NCI-H748 treated with DMSO at 0.1 percent for 48 hours (cell line): ENCODE measurements at places on chromosomes 6 and 20.

GRCh38 chr6:100281471-100281901, 183.2 kb downstream of the SIM1 start:
- DNase-seq = peak; percentile 30

DNA sequence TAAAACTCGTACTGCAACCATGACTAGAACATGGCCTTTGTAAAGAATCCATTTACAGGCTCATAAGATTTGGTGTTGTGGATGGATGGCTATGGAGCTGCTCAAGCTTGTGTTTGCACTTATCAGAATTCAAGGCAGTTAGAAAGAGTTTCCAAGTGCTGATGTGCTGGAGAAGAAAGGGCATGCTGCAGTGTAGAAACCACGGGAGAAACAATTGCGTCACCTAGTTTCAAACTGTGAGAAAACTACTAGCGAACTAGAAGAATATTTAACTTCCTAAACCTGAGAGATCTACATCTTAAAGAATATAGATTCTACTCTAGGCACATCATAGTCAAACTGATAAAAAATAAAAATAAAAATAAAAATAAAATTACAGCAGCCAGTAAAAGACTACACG, 116.2 kb downstream of the SGK1 start:
- no peak for DNase-seq

- DNase-seq = no peak
Measured at GRCh38 chr6:31353384-31353945, 3.5 kb downstream of the HLA-B start.

DNA sequence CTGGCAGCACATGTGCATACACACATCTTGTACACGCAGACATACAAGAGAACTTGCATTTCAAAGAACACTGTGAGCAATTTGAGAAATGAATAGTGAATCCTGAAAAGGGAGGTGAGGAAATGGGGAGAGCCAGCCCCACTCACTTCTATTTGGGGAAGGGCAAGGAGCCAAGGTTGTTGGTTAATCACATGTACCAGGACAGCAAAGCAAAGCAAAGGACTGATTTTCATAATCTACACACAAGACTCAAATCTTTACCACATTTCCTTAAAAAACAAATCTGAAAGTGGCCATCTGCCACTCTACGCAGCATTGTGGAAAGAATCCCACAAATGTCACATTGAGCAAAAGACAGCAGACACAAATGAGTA, 35.0 kb upstream of the KIF16B start:
- no peak for DNase-seq

DNA sequence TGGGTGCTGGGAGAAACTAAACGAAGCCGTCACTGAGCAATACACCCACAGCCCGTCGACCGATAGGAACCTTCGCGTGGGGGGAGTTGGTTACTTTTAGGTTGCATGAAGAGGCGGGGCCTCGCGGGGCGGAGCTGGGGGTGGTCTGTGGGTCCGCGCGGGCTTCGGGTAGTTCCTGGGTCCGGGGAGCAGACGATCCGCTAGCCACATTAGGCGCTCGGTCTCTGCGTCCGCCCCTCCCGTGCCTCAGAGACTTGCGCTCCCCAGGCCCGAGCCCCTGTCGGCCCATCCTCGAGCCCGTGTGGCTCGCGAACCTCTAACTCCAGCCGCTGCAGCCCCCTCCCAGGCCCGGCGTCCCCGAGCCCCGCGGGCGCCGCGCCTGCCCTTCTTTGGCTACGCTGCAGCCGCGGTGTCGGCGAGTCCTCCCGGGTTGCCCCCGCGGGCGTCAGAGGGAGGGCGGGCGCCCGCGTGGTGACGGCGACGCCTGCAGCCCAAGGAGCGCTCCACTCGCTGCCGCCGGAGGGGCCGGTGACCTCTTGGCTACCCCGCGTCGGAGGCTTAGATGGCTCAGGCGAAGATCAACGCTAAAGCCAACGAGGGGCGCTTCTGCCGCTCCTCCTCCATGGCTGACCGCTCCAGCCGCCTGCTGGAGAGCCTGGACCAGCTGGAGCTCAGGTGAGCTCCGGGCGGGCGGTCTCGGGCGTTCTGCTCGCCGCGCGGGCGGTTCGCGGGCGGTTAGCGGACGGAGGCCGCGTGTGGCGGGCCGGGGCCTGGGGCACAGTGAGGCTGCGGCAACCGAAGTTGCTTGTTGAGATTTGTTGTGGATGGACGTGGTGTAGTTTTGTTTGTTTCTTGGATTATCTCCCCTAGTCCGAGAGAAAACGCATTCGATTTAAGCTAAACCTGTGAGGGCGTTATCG, at the start of gene BAG2:
TSS of gene BAG2 (plus strand) at position 191 of the 920 bp plus-strand sequence. CDS start at position 563, 372 bp downstream.
- DNase-seq = peak; percentile 65

DNA sequence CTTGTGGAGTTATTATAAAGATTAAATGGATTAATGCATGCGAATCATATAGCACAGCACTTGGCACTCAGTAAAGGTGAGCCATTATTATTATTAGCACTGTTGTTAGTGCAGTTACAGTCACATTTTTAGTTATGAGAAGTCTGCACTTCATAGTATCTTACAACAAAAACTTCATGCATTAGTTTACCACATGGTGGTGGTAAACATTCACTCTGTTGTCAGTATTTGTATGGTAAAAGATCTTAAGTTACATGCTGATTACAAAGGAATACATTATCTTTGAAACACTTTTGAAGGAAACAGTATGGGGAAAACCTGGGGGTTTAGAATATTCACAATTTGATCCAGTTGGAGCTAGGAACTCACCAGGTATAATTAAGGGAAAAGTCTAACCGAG, 20.8 kb downstream of the TMEM14A start:
- DNase-seq = no peak

GRCh38 chr6:137430954-137431353, 63.2 kb downstream of the OLIG3 start:
- no peak for DNase-seq

GRCh38 chr6:16649241-16649640, 112.0 kb downstream of the ATXN1 start:
- no peak for DNase-seq

- no peak for DNase-seq
Measured at GRCh38 chr6:9494864-9495263, 920.0 kb downstream of the TFAP2A start.

DNA sequence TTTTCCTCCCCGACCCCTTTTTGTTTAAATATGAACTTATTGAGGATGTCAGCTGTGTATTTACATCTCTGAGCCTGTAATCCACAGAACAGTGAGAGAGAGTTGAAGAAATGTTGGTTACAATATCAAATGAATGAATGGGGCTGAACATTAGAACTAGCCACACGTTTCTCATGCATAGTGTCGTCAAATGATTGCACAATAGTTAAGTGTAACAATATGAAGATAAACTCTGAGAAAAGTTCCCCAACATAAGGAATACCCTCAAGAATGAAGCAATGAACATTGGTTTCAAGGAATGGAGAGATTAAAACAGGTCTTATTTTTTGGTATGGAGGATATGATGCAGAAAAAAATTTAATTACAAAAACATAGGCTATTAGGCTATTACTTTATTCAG, 100.5 kb upstream of the DTNBP1 start:
- DNase-seq = no peak

DNA sequence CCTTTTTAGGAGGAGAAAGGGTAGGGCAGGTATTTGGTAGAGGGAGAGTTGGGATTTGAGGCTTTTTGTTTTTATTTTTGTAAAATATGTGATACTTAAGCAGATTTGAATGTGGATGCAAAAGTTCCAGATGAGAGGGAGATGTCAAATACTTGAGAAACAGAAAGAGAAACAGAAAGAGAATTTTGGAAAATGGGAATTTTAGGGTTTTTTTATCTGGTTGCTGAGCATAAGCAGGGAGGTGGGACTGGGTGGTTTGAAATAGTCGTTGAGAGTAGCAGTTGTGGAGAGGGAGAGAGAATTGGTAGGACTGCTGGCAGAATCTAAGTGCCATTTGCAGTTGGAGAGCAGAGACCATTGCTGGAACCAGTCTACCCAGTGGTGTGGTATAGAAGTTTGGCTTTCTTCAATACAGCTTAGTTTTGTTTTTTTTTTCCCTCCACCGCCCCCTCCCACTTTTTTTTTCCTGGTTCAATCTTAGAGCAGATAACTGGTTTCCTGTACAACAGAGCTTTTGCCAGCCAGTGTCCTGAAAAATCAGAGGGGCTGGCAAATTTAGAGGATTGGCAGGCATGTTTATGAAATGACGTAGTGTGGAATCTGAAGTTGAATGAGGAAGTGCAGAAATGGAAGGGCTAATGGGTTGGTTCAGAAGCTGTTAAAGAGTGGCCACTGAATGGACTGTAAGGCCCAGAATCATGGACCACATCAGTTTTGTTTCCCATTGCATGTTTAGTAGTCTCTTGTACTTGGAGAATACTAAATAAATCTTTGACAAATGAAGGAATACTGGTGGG, 68.7 kb downstream of the ATRN start:
- DNase-seq = no peak

GRCh38 chr6:27321901-27322300, 9.8 kb upstream of the POM121L2 start:
- DNase-seq = no peak

GRCh38 chr6:36682328-36683144, 4.0 kb downstream of the CDKN1A start:
- DNase-seq = peak; percentile 70

DNA sequence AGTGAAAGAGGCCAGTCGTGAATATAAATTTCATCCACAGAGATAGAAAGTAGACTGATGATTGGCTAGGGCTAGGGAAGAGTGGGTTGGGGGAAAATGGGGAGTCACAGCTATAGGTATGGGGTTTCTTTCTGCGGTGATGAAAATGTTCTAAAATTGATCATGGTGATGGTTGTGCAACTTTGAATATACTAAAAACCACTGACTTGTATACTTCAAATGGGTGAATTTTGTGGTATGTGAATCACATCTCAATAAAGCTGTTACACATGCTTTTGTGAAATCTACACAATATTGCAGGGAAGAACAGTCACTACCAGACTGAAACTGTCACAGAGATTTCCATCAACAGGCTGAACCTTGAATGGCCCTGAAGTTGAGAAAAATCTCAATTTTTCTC, 61.5 kb downstream of the LYRM4 start:
- DNase-seq = no peak

- no peak for DNase-seq
Measured at GRCh38 chr6:26295691-26296555, 69.1 kb upstream of the BTN3A2 start.

GRCh38 chr6:710601-711571, 17.9 kb upstream of the EXOC2 start:
- peak; percentile 39 for DNase-seq
